ENCODE measurements at places on chromosomes 11 and 22.
A peak's percentile ranks its signal among the peaks of the same experiment; 100 is the strongest.

- no peak for DNase-seq
Measured at GRCh38 chr22:31326877-31327276, 19.3 kb downstream of the PATZ1 start.

DNA sequence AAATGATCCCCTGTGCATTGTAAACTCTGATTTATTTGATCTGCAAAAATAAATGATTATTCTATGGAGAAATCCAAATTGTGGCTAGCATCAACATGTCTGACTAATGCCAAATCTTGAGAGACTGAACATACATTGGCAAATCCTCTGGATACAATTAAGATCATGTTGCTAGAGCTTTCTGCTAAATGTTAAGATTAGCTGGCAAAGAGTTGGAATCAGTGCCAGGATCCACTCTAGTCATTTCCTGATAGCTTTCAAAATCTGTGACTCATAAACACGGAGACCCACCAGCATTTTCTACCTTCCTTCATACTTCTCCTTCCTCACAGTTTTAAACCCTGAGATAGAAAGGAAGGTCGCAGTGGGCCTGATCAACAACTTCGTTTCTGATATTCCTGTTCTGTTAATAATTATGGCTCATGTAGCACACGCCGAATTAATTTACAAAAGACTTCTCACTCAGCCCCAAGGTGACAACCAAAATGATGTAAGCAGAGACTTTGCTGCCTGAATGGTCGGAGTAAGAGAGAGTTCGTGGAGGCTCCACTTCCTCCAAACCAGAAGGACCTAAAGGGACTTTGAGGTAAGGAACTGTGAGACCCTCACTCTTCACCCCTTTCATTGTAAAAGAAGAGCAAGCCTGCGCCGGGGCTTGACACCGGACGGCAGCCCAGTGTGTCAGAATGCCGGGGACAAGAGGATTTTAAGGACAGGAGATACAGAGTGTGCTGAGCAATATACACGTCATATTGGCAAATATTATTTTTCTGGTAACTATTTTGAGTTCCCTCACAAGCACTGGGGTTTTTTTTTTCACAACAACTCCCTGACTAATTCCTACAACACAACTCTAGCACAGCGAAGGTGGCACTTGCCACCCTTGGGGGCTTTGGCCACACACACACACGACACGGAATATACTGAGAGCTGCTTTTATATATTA is 42.0 kb downstream of the SERPINH1 start:
- peak; percentile 92 for DNase-seq

GRCh38 chr11:55838452-55838851 is at the start of gene OR5D16:
OR5D16 (plus strand) TSS chr11:55838752; CDS start chr11:55838752, 0 bp downstream.
- DNase-seq = no peak

GRCh38 chr11:106275151-106275550 is 197.7 kb downstream of the AASDHPPT start:
- no peak for DNase-seq
